ENCODE measurements at places on chromosomes 7 and 10.
A peak's percentile ranks its signal among the peaks of the same experiment; 100 is the strongest.

GRCh38 chr7:83794829-83795228 is 145.9 kb upstream of the SEMA3E start:
- no peak for DNase-seq

- no peak for DNase-seq
These were observed 40.3 kb upstream of the YAE1 start for GRCh38 chr7:39525926-39526325.

- no peak for DNase-seq
These were observed 565.7 kb upstream of the ANKRD30A start for GRCh38 chr10:36559412-36560400.

DNA sequence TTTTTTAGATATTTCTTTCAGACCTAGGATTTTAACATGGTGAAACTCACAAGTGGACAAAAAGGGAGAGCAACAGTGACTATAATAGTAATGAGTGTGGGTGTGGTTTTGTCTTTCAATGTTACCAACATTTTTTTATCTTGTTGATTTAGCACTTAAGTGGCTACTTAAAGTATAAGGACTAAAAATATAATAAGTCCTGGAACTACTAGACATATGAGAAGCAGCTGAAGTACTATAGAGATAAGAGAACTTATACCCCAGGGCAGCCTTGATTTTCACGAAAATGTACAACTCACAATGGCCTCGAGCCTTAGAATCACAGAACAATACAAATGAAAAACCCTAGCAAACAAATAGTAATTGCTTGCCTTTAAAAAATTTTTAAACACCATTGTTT is 1151.8 kb downstream of the TYW1 start:
- DNase-seq: no peak

DNA sequence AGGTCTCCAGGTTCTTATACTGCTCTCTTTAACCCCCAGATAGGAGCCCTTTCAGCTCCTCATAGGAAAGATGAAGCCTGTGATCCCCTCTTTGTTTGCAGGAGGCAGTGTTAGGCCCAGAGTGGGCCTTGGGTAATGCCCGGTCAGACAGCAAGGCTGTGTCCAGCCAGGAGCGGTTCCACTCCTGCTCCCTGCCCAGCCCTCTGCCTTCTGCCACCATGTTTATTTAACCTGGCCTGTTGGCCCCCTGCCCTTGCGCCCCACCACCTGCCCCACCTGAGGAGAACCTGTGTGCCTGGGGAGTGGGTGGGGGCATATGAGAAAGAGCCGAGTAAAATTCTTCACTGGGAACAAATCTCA is 24.3 kb downstream of the CDH23 start:
- no peak for DNase-seq

- DNase-seq: no peak
These were observed 9.2 kb downstream of the AQP1 start for GRCh38 chr7:30920584-30921539.

GRCh38 chr7:83365746-83366145 is 203.1 kb upstream of the PCLO start:
- no peak for DNase-seq

DNA sequence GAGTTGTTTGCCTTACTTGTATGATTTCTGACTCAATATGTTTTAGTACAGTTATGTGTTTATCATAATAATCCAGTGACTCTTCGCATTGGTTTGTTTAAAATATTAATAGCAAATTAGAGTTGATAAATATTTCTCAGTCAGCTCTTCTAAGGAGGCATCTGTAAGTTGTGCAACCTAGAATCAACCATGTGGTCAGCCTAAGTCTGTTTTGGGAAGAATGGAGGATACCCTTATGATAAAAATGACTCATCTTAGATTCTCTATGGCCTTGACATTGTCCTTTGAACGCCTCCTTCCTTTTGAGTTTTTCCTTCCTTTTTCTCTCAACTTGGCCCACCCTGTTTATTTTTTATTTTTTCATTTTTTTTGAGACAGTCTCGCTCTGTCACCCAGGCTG is 18.8 kb downstream of the DNAJC9 start:
- no peak for DNase-seq

DNA sequence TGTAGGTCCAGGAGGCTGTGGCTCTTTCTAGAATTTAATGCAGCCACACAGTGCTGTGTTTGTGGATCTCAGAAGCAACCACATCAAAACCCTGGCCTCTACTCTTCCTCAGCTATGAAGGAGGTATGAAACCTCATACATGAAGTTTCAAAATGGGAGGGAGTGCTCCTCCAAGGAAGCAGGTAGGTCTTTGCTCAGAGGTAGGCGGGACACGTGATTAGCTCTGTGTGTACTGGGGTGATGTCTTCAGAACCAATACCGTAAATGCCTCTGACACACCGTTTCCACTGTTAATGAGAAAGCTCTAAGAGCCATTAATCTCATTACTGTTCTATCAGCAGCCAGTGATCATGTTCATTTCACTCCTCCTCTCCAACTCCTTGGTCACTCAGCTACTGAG is 126.1 kb downstream of the PLXNA4 start:
- DNase-seq: no peak

- DNase-seq: peak; percentile 33
These were observed 4.4 kb upstream of the PDLIM1 start for GRCh38 chr10:95295031-95295755.

DNA sequence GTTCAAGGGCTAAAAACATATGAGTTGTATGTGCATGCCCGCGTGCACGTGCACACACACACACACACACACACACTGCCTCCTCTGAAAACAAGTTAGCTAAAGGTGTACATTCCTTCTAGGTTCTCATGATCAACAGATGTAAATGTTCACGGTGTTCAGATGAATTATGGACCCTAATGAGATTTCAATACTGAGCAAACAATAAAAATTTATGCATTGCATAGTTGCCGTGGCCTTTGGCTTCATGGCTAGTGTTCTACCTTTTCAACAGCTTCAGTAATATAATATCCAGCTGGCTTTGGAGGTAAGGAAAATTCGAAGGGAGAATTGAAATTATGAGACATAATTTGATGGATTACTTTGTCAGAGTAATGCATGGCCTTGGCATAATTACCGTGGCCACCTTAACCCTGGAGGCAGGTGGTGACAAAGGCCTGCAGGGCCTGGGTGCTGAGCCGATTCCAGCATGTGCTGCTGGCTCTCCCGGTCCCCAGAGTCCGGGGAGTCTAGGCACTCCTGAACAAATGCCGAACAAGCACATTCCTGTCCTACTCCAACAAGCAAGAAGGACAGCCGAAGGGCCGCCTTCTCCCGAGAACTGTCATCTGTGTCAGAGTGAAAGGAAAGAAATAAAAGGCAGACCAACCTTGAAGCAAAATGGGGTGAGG is 166.6 kb upstream of the TCF7L2 start:
- no peak for DNase-seq

GRCh38 chr7:94410413-94411187 is 15.9 kb downstream of the COL1A2 start:
- DNase-seq: no peak

GRCh38 chr10:21456160-21456559 is 69.3 kb downstream of the SKIDA1 start:
- no peak for DNase-seq

- DNase-seq: no peak
These were observed 7.6 kb downstream of the GPNMB start for GRCh38 chr7:23254051-23254681.

- no peak for DNase-seq
These were observed 36.6 kb downstream of the SIRT1 start for GRCh38 chr10:67921065-67921464.

DNA sequence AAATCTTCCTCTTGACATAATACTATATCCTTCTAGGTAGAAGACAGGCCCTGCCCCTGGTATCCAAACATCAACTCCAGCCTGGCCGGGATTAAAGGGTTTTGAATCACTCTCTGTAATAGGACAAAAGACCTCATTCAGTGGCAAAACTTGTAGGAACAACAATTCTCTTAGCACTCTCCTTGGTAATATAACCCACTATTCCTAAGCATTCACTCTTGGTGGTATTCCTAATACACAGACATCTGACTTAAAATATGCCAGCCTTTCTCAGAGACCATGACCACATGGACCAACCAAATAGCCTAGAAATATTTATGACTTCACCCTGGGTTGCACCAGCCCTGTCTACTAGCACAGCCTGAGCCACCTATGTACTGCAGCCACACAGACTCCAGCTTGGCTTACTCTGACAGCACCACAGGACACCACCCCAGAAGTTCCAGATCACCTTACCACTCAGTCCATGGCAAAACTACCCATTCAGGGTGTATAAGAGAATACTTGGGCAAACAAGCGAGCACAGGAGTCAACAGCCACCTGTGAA is 244.9 kb upstream of the NEBL start:
- no peak for DNase-seq

- DNase-seq: no peak
These were observed 97.3 kb upstream of the SP4 start for GRCh38 chr7:21330462-21331178.

GRCh38 chr7:88523645-88524044 is 217.0 kb upstream of the STEAP4 start:
- DNase-seq: no peak

GRCh38 chr10:124827474-124827873 is 25.9 kb downstream of the ABRAXAS2 start:
- no peak for DNase-seq

DNA sequence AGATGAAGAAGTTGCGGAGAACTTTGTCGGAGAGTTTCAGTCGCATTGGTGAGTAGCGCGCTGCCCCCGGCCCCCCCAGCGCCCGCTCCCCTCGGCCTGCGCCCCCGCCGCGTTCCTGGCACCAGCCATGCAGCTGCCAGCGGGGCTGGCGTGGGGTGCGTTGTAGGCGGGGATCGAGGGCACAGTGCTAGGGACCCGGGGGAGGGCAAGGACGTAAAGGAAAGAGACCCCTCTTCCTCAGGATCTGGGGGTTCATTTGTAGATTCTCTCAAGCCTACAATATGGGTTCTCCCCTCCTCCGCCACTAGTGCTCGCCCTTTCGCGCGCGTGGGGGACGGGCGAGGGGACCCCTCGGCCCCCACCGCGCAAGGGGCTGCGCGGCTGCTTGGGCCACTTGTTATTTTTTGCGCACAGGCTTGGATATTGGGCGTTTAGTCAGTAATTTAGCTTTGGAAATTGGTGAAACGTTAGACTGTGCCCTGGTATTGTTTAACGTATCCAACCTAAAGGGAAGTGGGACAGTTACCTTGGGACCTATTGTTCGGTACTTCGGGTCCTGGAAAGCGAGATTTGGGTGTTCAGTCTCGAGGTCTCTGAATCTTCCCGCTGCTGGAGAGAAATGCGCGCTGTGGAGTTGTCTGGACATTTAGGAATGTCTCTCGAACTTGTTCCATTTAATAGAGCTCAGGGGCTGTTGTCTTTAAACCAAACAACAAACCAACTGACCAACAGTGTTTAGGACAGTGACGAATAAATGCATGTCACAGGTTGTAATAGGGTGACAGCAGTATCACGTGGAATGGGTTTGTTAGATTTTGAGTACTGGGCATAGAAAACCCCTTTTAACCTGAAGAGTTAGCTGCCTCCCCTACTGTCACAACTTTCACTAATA is 796 bp downstream of the CDK14 start:
- no peak for DNase-seq

DNA sequence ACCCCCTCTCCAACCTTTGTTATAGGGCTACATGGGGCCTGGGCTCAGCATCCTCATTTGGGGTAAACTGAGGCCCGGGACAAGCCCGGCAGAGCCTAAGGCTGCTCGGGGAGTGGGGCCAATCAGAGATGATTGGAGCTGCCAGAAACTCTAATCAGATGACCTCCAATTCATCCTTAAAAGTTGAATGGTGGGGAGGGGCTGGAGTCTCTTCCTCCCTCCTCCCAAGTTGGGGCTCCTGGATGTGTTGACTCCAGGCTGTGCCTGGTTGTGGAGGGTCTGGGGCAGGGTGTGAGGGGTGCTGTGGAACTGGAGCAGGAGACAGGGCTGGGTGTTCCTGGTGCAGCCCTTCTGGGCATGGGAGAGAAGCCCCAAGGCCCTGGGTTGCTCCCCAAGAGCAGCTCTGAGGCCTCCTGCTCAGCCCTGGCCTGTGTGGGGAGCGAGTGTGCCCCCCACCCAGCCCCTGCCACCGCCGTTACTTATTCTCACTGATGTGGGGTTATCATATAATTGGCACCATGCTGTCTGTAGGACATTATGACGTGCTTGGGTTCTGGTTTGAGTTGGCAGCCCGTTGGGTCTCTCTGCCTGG is 2.2 kb downstream of the BHLHA15 start:
- DNase-seq: no peak

- DNase-seq: no peak
These were observed 395.4 kb downstream of the LRMDA start for GRCh38 chr10:75826846-75827245.

GRCh38 chr7:8436965-8437364 is 3.6 kb downstream of the NXPH1 start:
- DNase-seq: peak; percentile 51

DNA sequence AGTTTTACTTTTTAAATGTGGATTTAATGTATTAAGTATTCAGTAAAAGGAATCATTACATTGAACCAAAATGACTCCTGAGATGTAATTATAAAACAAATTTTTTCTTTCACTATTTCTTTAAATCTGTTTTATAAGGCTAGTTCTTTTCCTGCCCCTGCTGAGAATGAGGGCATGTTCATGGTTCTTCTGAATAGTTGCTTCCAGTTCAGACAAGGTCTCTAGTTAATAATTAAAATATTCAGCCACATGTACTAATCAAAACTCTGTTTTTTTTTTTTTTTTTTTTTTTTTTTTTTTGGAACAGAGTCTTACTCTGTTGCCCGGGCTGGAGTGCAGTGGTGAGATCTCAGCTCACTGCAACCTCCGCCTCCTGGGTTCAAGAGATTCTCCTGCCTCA is 321.2 kb downstream of the DNAJB9 start:
- no peak for DNase-seq

- no peak for DNase-seq
These were observed 38.1 kb downstream of the USP54 start for GRCh38 chr10:73552819-73553715.

GRCh38 chr7:135918134-135918533 is 59.0 kb downstream of the MTPN start:
- DNase-seq: no peak

DNA sequence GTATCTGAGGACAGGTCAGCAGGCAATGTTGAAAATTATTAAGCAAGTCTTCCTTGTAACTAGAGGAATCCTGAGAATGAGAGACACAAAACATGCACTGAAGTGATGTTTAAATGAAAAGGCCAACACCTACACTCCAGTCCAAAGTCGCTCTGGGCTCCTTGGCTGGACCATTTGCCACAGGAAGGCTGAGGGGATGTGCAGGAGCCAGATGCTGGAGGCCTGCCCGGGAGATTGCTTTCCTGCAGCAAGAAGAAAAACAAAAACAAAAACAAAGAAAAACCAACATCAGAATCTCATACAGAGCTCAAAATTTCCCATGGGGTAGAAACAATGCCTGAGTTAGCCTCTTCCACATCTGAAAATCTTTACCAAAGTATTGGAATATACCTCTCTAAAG is 157.0 kb downstream of the DGKI start:
- DNase-seq: no peak

Data from activated T-cell treated with anti-CD3 and anti-CD28 coated beads for 48 hours (primary cell).